Stimulated activated CD4-positive, alpha-beta T cell treated with anti-CD3 and anti-CD28 coated beads, TNF-alpha, amount 100 ng/mL, for 24 hours (primary cell): ENCODE measurements at places on chromosomes 7 and 10.

GRCh38 chr10:51706225-51706624 lies 6.8 kb upstream of the CSTF2T start:
- no peak for DNase-seq

DNA sequence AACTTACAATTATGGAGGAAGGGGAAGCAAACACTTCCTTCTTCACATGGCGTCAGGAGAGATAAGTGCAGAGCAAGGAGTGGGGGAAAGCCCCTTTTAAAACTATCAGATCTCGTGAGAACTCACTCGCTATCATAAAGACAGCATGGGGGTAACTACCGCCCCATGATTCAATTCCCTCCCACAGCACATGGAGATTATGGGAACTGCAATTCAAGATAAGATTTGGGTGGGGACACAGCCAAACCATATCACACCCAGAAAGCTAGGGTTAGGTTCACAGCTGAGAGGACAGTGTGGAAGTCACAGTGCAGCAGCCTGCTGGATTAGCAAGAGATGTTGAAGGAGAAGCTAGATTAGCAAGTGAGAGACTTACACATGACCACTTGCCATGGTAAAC lies 81.6 kb downstream of the CRTAC1 start:
- DNase-seq: no peak

DNA sequence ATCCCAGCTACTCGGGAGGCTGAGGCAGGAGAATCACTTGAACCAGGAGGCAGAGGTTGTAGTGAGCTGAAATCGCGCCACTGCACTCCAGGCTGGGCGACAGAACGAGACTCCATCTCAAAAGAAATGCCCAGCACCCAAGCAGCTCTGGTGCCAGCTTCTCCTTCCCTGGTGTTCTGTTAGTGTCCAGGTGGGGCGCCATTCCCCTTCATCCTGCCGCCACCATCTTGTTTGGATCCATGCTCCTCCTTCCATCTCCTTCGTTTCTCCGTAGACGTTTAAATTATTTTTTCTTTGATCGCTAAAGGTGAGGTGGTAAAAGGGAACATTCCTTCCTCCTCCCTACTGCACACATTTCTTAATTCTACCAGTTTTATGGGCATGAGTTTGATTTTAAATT lies 30.3 kb downstream of the PROSER2 start:
- no peak for DNase-seq

GRCh38 chr7:27774717-27775328 lies 34.9 kb downstream of the TAX1BP1 start:
- DNase-seq: no peak

GRCh38 chr7:1942243-1942940 lies 272.3 kb downstream of the ELFN1 start:
- no peak for DNase-seq

DNA sequence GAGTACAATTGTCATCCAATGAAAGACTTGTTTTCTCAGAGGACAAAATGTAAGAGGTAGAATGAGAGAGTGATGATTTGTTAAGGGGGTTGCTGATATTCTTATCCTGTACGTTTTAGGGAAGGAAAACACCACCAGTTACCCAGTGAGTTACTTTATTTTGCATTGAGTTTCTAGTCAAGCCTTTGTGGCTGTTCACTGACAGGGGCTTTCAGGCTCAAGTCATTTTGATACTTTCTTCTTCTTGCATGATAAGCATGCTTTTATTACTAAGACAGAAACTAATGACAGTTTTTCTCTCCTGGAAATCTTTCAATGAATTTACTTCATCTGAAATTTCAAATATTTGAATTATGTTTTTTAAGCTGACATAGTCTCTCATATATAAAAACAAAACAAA lies 710.2 kb upstream of the POM121L12 start:
- DNase-seq: no peak
